Stimulated activated CD8-positive, alpha-beta memory T cell treated with anti-CD3 and anti-CD28 coated beads, Interleukin-4, amount 100 ng/mL, for 1 hour (primary cell): ENCODE measurements at places on chromosomes 1 and 21.
A peak's percentile ranks its signal among the peaks of the same experiment; 100 is the strongest.

DNA sequence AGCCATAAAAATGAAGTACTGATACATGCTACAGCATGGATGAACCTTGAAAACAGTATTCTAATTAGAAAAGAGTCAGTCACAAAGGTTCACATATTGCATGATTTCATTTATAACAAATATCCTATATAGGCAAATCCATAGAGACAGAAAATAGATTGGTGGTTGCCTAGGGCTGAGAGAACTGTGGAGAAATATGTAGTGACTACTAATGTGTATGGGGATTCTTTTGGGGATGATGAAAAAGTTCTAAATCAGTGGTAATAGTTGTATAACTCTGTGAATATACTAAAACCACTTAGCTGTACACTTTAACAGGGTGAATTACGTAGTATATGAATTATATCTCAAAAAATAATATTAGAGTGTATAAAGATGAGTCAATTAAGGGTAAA, 45.8 kb downstream of the RNF115 start:
- DNase-seq, result no peak

DNA sequence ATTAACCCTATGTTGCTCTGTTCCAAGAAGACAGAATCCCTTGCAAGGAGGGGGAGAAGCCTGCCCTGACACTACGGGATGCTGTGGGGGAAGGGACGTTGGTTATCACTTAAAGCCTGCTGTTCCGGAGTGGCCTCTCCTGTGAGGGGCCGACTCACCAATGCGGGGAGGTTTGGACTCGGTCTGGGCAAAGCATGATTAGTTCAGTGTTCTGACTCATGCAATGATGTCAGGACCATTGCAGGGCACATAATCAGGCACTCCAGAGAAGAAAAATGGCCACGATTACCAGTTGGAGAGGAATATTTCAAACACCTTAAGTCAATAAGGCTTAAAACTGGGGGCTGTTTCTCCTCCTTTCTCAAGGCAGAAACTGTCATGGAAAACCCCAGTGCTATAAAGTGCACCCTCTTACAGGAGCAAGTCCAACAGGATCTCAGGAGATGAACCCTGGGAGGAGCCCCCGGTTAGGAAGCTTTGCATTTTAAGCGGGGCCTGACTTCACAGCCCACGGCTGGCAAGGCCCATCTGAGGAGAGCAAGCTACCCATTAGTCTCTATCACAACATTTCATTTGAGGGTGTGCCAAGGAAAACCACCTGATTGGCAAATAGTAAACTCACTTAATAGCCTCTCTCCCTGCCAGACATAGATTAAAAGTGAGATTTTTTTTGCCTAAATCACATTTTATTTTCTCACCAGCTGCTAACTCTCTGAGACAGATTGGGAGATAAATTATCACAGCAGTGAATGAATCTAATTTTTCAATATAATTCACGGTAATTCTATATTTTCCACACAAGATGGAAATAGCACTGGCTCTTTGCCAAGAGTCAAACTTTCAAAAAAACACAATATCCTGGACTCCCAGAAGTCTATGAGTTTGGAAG, 202.5 kb downstream of the C1orf94 start:
- no peak for DNase-seq

DNA sequence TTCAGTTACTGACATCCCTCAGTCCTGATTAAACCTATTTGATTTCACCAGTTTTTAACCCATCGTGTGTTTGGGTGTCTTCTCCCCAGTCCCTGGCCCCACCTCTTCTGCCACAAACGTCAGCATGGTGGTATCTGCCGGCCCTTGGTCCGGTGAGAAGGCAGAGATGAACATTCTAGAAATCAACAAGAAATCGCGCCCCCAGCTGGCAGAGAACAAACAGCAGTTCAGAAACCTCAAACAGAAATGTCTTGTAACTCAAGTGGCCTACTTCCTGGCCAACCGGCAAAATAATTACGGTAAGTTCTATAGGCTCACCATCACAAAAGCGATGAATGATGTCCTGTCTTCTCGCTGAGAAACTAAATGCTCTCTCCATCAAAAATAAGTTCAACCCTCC, 28.7 kb downstream of the NBPF3 start:
- DNase-seq, result no peak

- DNase-seq, result no peak
Measured at GRCh38 chr1:30715216-30715615, 8.2 kb downstream of the MATN1 start.

DNA sequence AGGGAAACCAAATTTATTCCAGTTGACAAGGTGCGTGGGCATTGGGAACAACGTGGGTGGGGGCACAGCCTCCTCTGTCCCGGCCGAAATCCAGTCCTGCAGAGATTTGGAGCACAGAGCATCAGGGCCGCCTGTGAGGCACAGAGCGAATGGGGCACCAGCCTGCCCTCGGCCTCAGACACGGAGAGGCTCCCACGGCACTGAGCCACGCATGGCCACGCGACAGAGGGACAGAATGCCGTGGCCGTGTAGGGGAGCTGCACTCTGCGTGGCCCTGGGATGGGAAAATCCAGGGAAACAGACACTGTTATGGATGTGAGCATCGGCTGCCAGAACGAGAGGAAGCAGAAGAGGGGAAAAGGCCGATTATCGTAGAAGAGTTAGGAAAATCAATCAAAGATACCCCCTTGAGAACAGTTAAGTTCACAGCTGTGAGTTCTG, 13.5 kb upstream of the C1orf159 start:
- no peak for DNase-seq

DNA sequence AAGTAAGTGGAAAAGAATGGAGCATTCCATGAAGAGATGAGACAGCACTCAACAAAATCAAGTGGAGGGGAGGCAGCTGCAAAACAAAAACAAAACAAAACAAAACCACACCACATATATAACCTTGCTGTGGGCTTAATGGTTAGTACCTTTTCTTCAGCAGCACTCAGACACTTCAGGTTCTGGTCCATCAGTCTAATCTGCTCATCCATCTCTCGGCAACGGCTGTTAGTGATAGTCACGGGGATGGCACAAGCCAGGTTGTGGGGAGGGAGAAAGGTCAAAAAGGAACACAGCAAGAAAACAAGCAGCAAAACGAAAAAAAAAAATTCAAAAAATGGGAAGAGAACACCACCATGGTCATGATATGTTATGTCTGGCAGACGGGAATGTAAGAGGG, 17.0 kb upstream of the NUP210L start:
- no peak for DNase-seq

DNA sequence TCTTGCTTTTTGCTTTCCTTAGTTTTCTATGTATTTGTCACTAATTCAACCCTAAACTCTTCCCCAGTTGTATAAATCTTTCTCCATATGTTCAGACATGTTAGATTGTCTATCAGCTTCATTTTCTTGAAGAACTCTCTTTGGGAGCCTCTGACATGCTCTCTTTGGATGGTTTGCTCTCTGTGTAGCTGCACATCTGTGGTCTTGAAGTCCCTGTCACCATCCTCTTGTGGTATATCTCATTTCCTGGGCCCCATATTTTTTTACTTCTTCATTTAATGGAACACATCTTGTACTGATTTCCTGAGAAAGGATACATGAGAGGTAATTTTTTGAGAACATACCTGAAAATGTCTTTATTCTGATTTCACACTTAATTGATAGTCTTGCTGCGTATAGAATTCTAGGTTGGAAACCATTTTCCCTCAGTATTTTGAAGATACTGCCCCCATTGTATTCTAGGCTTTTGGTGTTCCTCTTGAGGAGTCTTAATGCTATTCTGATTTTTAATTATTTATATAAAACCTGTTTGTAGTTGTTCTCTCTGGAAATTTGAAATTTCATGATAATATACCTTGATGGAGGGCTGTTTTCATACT, 72.6 kb downstream of the ST3GAL3 start:
- DNase-seq, result no peak

DNA sequence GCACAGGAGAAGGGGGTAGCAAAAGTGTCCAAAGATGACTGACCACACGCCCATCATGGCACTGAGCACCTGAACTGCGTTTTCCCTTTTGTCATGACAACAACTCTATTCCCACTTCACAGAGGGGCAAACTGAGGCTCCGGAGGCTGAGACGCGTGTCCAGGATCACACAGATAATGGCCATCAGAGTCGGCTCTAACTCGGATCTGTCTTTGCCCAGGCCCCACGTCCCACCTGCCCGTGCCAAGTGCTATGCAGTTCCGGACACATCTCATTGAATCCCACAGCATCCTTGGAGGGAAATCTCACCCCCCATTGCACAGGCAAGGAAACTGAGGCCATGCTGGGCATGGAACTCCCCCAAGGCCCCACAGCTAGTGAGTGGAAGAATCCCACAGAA, 62.1 kb downstream of the MATN1 start:
- no peak for DNase-seq

DNA sequence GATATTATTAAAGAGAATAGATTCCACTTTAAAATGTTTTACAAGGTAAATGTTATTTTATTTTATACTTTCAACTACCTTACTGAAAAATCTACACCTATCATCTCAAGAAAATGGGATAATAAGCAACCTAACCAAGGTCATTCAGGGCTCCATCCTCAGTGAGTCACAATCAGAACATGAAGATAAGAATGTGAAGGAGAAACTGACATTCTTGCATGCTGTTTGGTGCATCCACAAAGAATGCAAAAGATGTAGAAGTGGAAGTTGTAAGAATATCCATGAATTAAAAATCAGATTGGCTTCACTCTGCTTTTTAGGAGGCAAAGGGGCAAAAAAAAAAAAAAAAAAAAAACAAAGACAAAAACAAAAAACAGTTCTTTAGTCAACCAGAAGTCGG, 6.5 kb downstream of the WARS2 start:
- no peak for DNase-seq

GRCh38 chr1:164858096-164858632, 299.2 kb downstream of the PBX1 start:
- DNase-seq, result no peak

DNA sequence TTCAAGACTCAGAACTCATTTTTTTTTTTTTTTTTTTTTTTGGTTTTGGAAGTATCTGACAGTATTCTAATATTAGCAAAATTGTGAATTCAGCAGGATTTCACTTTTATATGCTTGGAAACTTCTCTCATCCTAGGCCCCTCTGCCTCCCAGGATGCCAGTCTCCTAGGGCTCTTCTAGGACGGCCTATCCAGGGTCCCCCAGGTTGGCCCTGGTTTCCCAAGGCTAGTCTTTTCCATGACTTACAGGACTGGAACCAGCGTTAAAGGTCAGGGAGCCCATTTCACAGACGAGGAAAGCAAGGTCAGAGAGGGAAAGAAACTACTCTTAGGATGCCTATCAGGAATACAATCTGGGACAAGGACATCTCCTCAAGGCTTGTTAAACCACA, 412.5 kb downstream of the PTPRU start:
- no peak for DNase-seq

DNA sequence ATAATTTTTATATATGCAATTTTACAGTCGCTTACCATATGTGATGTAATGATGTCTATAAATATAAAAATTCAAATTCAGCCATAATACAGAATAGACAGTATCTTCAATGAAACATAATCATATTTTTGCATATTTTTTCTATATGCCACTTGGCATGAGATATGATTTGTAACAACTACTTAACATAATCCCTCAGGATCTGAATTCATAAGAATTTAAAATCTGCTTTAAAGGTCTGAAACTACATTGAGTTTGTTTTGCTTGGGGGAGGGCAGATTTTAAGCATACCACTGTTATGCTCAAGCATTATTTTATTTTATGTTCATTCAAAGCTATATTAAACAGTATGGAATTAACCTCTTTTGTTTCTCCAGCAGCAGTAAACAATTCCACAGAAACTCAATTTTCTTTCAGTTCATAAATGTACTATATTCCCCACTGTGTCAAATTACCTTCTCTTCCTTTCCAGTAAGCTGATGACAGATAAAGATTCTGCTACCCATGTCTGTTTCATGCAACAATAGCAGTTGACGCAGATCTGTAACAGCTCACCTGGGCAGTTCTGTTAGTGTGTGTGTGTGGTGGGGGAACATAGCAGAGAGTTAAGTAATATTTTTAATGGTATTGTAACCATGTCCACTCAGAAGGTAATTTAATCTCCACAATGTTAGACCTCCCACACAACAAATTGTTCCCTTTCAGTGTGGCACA, 224.8 kb downstream of the NTNG1 start:
- DNase-seq, result no peak

DNA sequence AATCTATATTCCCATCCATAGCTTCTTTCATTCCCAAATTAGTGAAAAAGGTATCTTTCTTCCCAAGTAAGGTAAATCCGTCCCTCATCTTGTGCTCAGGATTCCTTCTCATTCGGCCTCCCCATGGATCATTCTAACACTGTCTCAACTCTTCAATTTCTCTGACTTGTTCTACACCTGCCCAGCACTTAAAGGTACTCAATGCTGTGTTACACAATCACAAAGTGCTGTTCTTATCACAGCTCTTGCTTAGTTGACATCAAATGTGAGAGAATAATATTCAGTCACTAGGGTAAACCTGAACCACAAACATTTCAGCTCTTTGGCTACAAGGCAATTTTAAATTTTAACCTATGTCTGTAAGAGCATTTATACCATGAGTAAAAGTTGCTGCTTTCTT, 94.8 kb downstream of the DIRAS3 start:
- no peak for DNase-seq

DNA sequence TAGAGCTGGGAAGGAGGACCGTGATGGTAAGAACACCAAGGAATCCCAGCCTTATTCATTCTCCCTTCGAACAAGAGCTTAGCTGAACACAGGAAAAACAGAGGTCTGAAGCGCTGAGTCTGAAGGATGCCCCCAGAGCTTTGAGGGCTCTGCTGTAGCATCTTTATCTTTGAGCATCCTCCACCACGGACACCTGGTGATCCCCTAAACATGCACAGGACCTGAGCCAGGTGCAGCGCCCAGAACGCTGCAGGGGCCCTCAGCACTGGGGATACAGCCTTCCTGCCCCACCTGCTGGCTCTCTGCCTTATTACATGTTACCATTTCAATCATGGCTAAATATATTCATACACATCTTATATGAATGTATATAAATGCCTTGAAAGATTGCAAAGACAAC, 7.7 kb upstream of the GPATCH4 start:
- DNase-seq, result peak; percentile 35
